ENCODE measurements at places on chromosomes 6 and 20.

GRCh38 chr6:7236306-7237209 lies 76.4 kb downstream of the SSR1 start:
- DNase-seq = no peak

DNA sequence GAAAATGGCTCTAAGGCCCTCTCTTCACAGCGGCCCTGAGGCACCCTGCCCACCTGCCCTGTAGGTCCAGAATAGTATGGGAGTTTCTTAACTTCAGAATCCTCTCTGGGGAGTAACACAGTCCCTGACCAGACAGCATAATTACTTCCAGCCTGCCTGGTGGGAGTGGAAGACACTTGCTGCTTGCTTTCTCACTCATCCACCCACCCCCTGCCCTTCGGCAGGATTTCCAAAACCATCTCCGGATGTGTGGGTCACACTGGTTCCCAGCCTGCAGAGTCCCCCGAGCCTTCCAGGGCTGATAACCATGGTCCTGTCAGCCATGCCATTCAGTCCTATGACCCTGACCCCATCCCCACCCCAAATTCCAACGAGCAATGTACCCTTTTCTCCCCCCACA lies 5.4 kb downstream of the SLC29A1 start:
- no peak for DNase-seq

DNA sequence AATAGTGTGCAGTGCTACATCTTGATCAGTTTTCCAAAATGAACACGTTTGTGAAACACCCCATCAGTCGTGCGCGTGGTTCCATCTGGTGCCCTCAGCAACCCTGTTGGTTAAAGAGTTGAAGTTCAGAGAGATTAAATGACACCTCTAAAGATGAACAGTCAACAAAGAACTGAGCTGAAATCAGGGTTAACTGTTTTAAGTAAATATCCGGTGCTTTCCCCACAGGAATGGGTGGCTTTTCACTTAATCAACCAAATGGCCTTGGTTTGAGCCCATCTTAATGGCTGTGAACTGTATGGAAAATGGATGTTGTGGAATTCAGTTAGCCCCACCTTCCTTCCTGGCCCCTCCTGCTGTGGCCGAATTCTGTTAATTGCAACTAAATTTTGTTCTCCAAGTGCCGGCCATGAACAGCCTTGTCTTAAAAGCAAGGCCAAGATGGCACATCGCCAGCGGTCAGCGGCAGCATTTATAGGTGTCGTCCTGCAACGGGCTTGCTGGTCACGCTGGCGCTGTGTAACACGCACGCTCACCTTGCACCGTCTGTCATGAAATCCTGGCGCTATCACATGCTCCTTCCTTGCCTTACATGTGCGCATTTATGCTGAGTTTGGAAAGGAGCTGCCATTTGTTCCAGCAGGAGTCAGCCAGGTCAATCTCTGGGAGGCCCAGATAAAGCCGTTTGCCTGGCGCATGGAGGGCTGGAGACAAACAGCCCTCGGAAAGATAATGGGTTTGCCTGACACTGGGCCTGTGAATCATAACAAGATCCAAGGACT lies 164.5 kb downstream of the ERMARD start:
- no peak for DNase-seq

DNA sequence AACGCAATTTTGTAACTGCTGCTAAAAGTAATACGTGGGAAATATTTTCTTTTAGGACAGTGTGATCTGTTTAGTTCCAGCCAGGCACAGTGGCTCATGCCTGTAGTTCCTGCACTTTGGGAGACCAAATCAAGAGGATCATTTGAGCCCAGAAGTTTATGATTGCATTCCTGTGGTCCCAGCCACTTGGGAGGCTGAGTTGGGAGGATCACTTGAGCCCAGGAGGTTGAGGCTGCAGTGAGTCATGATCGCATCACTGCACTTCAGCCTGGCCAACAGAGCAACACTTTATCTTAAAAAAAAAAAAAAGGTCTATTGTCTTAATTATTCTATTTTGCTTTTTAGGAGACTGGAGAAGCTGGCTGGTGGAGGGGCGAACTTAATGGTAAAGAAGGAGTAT lies 101.5 kb downstream of the CD2AP start:
- DNase-seq = no peak

DNA sequence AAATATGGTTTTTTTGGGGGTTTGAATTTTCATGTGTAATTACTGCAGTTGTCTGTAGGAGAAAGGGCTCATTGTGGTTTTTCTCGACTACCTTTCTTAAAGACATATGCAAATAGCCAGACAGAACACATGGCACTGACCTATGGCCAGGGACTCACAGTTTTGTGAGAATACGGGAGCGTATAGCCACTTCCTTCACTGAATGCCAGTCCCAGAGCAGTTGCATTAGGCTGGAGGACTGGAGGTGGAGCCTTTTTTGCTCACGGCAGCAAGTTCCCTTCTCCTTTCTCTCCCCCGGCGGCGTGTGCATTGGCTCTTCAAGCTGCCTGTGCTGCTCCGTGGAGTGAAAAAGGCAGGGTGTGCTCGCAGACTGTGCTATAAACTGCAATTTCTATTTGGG lies 114.9 kb downstream of the AKAP7 start:
- peak; percentile 43 for DNase-seq

All from ELR (cell line).